ENCODE measurements at places on chromosomes 3 and 15.

DNA sequence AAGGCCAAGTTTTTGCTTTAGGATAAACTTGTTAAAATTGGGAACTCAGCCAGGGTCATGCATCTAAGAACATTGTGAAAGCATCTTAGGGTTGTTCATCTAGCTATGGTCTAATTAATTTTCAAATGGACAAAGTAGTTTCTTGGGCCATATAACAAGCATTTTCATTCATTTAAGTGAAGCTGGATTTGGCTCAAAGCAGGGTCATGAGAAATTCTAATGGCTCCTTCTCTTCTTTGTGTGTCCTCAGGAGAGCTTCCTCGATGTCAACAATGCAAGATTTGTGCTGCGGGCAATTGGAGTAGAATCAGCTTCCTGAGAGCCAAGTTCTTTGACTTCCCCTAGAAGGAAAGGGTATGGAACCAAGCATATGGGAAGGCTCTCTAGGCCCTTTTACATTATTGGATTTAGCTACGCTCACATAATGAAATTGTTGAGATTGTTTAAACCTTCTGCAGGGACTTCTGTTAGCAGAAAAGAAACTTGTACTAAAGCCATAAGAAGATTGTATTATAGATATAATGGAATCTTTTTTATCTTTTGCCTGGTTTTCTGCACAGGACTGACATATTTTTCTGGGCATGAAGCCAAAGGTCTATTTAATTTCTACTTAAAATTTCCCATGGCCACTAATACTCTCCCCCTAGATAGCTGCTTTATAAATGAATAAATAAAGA lies 1.8 kb upstream of the SAMMSON start:
- DNase-seq = no peak

- DNase-seq = no peak
Measured at GRCh38 chr3:164208821-164209220, 869.5 kb downstream of the SI start.

GRCh38 chr3:116288485-116288884 lies 156.8 kb downstream of the LSAMP start:
- DNase-seq = no peak

- no peak for DNase-seq
Measured at GRCh38 chr3:152213203-152213602, 55.5 kb upstream of the MBNL1 start.

DNA sequence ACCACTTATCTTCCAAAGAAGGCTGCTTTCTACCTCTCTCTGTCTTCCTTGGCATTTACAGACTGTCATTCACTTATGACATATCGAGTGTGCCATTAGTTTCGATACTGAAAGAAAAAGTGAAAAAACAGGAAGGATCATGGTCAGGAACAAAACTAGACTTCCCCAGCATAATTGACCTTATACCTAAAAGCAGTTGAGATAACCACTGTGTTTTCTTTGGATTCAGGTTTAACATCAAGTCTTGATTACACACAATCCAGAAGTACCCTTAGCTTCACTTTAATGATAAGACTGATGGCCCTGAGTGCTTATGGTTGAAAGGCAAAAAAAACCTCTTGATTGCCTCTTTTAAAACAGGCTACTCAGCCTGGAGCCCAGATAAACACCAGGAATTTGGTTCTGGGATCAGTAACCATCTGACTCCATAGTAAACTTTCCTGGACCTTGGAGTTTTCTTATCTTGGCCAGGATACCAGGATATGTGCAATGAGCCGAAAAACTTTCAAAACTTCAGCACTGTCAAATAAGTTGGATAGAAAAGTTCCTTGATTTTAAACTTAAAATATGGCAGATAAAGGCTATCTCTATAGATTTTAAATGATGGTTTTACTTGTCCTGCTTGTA lies 5.0 kb upstream of the UACA start:
- no peak for DNase-seq

- no peak for DNase-seq
Measured at GRCh38 chr3:145015253-145015652, 1043.6 kb downstream of the DIPK2A start.

DNA sequence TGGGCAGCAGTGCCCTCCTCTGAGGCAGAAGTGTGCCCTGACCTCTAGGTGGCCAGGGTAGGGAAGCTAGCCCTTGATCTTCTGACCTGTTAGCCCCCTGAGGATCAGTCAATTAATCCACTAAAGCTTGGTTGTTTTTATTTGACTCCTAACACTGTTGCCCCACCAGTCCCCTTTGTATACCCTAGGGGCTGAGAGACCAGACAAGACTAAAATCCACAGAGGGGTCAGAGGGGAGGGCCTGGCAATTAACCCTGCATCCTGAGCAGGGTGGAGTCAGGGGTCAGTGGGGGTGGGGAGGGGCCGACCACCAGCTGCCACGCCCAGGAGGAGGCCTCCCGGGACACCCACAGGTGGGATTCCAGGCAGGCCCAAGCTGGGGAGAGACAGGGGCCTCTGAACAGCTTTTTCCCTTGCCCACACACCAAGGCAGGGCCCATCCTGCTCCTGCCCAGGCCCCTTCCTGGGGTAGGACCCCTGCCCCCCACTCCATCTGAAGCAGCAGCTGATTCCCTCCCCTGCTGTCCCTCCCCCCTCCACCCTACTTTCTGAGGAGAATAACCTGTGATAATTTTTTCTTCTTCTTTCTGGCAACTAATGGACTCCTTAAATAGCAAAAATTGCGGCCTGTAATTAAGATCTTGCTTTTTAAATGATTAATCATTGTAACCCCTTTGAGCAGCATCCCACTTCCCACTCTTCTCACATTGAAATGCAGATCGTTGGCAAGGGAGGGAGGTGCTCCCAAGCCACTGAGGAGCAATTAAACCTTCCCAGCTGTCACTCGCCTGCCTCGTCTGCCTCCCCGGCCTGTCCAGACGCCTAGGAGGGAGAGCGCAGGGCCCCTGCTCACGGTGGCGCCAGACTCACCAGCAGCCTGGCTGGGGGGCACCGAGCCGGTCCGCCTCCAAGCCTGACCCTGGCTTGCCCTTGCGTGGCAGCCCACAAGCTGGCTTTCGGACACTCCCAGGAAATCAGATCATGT lies 51.9 kb downstream of the RHCG start:
- DNase-seq = no peak

- DNase-seq = no peak
Measured at GRCh38 chr3:29152379-29152778, 128.5 kb upstream of the RBMS3 start.

GRCh38 chr15:53331328-53332190 lies 427.9 kb downstream of the WDR72 start:
- no peak for DNase-seq

DNA sequence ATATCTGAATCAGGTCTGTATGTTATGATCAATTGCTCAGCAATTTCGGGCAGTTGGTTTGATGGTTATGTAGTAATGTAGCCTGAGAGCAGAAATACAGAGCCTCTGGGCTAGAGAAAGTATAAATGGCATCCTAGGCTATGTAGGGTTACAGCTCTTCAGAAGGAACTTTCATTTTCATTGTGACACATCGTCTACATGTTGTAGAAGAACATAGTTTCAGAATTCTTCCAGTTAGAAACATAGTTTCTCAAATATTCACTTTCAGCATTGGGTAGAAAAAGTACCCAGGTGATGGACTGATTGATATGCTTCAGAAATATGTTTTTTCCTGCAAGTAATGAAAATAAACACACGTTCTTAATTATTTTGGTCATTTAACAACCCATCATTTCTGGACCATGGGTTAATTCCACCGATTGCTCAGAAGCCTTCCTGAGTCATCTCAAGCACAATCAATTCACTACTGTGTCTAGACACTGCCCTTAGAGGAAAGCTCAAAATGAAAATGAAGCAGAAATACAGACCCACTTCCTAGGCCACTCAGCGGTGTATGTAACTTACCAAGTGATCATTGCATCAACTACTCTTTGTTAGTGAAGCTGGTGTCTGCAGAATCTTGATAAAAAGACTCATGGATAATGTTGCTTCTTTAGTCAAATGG lies 88.8 kb upstream of the TSEN2 start:
- DNase-seq = no peak

GRCh38 chr3:161540594-161540993 lies 44.0 kb downstream of the OTOL1 start:
- DNase-seq = no peak

GRCh38 chr3:116776880-116777785 lies 67.6 kb downstream of the TUSC7 start:
- DNase-seq = no peak

DNA sequence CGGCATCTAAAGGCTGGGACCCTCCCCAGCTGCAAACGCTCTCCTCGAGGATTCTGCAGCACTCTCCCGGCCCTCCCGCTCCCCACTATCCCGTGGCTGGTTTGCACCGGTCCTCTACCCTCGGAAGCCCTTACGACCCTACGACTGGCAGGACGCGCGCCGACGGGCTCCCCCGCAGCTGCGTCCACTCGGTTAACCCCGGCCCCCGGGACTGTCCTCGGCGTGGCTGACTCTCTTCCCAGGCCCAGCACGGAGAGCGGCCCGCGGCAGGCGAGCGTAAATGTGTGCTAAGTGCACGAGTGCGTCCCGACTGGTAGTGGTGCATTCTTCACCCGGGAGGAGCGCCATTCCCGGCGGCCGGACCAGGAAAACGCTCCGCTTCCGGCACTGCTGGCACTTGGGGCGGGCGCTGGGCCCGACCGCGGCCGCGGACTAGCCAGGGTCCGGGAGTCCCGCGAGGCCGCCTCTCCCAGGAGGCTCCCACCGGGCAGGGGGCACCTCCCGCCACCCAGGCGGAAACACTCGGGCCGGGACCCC lies 508 bp downstream of the GORASP1 start:
- DNase-seq = no peak

GRCh38 chr3:172513488-172513887 lies 9.7 kb downstream of the TNFSF10 start:
- no peak for DNase-seq

DNA sequence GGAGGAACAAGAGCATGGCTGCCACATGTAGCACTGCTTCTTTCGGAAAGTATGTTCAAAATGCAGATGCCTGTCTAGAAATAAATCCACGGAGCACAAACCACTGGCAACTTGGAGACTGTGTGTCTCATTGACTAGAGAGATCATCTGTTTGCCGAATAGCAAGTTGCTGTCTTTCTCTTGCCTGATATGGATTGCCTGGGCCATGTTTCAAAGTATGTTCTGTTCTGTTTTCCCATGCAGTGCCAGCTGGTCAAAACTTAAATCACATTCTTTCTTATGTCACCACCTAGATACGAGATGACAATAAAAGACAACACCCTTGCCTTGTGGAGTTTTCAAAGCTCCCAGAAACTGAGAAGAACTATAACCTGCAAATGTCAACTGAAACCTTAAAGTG lies 318.9 kb downstream of the RYR3 start:
- DNase-seq = no peak

All from NCI-H187 (cell line).